ENCODE measurements at places on chromosomes 7 and 10.

DNA sequence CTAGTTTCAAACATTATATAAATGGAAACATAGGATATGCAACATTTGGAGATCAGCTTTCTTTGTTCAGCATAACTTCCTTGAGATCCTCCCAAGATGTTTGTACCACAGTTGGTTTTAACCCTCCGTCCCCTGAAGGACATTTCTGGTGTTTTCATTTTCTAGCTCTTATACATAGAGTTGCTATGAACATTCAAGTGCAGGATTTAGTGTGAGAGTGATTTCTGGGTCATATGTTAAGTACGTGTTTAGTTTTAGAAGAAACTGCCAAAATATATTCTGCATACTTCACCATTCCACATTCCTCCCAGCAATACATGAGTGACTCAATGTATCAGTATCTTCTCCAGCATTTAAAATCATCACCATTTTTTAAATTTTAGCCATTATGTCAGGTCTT is 588.7 kb upstream of the PFKP start:
- DNase-seq: no peak

- no peak for DNase-seq
Observed at GRCh38 chr10:78279756-78280155, 246.1 kb downstream of the RPS24 start.

- DNase-seq: no peak
Observed at GRCh38 chr7:6647541-6647940, 10.4 kb downstream of the ZNF316 start.

- DNase-seq: no peak
Observed at GRCh38 chr7:118944271-118944670, 719.8 kb downstream of the ANKRD7 start.

DNA sequence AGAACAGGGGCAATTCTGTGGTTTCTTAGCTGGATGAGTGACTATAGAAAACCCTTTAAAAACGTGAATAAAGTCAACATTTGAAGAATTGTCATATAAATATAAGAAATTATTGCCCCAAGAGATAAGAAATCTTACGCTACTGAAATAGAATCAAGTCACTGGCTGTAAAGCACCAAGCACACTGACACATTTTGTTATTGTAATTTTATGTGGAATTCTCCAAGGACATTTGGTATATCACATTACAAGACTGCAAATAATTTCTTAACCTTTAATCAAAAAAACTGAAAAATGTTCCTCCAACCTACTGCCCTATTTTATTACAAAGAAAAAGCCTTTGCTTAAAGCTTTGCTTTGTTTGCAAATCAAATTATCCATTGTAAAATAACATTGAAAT is 383.3 kb downstream of the IPMK start:
- DNase-seq: no peak

GRCh38 chr10:116195039-116195438 is 78.0 kb downstream of the GFRA1 start:
- DNase-seq: no peak

DNA sequence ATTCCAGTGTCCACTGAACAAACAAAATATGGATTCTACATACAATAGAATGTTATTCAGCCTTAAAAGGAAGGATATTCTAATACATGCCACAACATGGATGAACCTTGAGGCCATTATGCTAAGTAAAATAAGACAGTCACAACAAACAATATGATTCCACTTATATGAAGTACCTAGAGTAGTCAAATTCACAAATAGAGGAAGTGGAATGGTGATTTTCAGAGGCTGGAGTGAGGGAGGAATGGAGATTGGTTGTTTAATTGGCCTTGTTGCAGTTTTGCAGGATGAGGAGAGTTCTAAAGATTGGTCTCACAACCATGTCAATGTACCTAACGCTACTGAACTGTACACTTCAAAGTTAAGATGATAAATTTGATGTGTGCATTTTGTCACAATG is 119.6 kb downstream of the CHN2 start:
- no peak for DNase-seq
